ENCODE measurements at places on chromosomes 12 and 14.

DNA sequence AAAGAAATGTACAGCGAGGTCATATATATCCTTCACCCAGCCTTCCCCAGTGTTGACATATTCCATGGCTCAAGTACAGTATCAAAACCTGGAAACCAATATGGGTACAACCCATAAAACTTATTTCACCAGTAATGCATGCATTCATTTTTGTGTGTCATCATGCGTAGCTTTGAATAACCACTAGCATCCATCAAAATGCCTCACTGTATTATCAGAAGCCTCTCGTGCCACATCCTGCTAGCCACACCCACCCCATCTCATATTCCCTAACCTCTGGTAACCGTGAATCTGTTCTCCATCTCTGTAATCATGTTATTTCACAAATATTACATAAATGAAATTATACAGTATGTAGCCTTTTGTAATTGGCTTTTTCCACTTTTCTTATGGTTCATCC lies 314.3 kb downstream of the RAD51B start:
- DNase-seq, result no peak

DNA sequence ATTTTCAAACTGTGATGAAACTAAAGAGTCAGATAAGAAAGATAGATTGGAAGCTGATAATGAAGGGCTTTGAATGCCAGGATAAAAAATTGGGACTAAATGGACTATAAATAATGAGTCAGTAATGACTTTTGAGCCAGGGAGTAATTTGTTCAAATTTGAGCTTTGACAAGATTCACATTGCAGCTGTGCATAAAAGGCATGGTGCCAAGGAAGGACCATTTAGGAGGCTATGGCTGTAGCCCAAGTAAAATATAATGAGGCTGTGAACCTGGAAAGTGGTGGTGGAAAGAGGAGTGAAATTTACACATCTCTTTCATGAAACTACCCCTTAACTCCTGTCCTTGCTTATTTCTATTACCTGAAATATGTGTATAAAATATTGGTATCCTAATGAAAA lies 218.5 kb downstream of the SLC6A15 start:
- no peak for DNase-seq

GRCh38 chr14:92892589-92892988 lies 30.4 kb upstream of the CHGA start:
- no peak for DNase-seq

DNA sequence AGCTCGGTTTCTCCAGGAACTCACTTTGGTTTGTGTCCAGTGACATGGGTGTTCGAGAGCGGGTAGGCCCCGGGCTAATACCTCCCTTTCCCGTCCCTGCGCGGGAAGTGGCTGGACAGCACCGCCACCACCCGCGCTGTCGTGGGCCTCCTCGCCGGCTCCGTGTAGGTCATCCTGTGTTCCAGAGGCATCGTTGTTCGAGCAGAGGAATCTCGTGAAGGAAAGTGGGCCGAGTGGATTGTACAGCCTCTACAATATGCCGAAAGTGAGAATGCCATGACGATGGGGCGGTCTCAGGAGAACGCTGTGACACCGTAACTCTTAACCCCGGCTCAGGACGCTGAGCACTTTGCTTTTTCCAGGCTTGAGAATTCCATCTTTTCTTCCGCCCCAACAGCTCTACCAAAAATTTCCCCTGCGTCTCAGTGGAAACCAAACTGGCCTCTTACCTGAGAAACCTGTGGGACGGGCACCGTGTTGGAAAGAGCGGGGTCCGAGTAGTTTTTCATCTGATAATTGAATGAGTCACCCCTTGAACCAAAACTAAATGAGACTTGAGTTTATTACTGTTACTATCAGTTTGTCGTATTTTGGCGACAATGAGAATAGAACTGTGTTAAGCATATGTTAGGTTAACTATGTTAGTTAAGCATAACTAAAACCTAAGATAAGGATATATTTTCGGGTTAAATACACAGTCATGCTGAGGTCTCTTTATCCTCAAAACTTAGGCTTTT lies 510 bp downstream of the EIF2S1 start:
- no peak for DNase-seq
